SW480 (cell line): ENCODE measurements at places on chromosomes 7 and 10.

- DNase-seq: peak; percentile 91
These were observed 23.1 kb downstream of the KLF6 start for GRCh38 chr10:3761904-3762303.

DNA sequence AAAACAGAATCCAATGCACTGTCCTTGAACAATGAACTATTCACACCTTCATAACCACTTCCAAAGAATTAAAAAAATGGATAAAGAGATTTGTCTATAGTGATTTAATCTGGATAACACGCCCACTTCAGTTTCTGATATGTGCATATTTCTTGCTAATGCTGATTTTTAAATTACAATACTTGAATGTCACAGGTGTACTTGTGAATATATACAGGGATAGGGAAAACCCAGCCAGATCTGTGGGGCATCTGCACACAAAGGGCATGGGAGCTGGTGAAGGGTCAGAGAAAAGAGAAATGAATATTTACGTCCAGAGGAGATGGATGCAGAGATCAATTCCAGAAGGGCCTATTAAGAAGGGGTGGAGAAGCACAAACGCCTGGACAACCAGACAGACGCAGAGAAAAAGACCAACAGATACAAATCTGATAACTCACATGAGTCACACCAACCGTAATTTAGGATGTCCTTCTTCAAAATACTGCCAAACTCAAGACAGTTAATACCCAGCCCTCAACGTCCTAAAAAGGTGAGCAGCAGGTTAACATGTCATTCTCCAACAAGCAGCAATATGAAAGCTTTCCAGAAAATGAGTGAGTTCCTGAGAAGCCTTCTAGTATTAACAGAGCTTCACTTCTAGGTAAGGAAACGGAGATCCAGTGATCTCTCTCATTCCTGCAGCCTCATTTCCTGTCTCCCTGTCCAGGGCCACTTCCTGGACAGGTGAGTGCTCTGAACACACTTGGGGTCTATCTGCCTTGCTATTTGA is 41.9 kb downstream of the PIP4K2A start:
- DNase-seq: no peak

DNA sequence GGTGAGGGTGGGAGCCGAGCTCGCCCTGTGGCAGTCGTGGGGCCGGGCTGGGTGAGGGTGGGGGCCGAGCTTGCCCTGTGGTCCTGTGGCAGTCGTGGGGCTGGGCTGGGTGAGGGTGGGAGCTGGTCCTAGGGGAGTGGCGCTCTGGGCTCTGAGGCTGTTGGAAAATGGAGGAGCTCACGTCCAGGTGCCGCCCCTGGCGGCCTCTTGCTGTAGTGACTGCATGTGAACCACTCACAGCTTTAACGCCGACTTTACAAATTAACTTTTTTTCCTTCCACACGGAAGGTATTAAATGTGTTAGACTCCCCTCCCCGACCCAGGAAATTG is 312.6 kb downstream of the WDR37 start:
- peak; percentile 23 for DNase-seq

DNA sequence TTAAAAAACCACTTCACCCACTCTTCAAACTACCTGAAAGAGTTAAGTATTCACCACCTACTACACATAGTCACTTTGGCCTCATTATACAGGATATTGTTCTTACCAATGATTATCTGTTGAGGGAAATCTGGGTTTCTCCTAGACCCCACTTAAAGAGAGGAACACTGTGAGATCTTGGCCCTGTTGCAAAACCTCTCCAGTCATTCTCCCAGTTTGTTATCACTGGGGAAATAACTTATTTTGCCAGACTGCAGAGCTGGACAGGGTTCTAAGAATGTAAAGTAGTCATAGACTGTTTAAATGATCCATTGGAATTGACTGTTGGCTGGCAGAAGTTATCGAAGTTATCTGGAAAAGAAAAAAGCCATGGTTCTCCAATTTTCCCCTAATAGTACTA is 143.8 kb downstream of the HGF start:
- no peak for DNase-seq

DNA sequence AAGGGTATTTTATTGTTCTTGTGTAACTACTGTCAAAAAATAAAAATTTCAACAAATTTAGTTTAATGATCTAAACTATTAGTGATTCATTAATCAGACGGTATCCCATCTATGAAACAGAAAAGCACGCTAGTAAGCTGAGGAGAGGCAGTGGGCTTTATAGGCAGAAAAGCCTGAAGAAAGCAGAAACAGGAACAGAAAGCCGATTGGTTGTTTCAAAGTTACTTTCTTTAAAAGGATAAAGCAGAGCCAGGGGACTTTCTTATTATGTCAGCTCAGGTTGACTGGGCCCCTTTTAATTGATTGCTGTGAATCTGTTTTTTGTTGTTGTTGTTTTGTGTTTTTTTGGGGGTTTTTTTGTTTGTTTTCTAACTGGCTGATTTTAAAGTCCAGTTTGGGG is 105.5 kb downstream of the TES start:
- DNase-seq: no peak

DNA sequence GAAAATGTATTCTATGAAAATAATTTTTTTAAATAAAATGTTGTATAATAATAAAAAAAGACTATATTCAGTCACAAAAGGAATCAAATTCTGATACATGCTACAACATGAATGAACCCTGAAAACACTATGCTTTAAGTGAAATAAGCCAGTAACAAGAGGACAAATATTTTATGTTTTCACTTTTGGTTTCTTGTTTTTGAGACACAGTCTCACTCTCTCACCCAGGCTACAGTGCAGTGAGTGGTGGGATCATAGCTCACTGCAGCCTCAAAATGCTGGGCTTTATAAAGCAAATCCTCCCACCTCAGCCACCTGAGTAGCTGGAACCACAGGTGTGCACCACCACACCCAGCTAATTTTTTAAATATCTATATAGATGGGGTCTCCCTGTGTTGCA is 64.2 kb downstream of the CNOT4 start:
- DNase-seq: no peak

DNA sequence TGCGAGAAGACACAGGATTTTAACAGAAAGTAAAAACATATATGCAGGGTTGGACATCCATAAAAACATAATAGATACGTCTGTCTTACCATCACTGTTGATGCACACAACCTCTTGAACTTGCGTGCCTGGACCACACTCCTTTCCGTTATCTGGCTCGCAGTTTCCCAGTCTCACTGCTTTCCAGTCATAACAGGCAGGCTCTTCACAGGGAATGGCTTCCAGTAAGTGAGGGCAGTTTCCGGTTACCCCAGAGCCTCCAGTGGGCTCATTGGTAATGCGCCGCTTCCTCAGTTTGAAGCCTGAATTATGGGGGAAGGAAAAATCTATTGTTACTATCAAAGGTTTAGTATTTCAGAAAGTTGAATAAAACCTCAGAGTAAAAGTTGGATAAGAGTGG is 290.7 kb downstream of the THSD7A start:
- DNase-seq: no peak

DNA sequence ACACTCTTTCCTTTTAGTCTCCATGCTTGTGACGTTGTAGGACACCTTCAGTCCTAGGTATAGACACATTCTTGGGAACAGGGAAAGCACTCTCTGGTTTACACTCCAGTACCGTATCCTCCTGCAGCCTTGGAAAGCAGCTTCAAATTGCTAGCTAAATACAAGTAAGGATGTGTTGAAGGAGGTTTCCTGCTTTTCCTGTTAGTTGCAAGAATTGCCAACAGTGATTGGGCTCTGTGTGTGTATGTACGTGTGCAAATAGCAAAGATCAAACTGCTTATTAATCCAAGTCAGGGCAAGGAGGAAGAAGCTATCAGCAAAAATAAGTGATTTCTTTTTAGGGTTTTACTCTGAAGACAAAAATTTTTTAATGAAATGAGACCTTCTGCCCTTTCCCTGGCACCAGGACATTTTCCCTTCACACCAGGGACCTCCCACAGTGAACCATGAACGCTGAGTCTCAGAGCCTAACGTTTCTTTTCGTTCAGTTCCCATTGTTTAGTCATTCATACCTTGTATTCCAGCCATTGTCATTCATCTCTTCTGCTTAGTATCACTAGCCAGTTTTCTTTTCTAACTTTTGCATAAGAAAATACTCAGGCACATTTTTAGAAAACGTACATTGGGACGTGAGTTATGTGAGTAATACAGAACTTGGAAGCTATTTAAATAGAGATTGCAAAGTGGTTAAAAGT is 36.9 kb upstream of the AUTS2 start:
- DNase-seq: no peak

GRCh38 chr7:28075674-28076358 is 104.8 kb downstream of the JAZF1 start:
- DNase-seq: no peak

DNA sequence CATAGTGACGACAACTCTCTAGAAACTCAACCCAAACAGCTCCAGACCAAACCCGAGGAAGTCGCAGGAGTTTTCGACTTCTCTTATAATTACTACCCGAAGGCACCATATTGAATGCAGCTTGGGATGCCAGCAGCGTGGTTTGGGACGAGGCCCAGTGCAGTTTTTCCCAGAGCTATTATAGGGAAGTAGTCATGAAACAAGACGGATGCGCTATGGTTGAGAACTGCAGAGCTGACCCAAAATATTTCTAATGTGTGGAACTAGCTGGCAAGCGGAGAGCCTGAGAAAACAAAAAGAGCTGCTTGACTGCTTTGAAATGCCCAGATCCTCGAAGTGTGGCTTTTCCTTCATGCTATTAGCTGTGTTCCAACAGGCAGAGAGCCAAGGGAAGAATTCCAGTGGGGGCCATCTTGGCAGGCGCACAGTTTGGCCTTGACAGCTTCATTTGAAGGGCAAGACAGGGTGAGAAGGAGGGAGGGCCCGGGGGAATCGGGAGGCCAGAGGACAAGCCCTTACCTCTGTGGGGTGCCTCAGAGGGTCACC is 122.7 kb downstream of the CUL2 start:
- DNase-seq: no peak

DNA sequence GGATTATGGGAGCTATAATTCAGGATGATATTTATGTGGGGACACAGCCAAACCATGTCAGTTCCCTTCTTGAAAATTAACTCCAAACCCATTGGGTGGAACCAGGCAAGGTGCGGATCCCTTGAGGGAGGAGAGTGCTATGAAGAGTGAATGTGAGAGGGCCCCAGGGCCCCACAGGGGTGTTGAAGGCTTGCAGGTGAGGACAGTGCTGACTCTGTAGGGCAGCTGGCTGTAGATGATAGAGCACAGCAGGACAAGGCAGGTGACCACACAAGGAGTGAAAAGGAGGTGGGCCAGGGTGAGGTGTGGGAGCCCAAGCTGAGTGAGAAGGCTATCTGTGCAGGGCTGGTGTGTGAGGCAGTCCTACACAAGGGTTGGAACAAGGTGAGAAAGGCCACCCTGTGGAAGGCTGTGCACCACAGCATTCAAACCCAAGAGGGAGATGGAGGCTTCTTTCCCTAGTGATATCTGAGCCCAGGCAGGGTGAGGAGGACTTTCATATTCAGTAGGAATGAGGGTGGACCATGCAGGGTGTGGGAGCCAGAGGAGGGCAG is 746.0 kb upstream of the CELF2 start:
- no peak for DNase-seq

DNA sequence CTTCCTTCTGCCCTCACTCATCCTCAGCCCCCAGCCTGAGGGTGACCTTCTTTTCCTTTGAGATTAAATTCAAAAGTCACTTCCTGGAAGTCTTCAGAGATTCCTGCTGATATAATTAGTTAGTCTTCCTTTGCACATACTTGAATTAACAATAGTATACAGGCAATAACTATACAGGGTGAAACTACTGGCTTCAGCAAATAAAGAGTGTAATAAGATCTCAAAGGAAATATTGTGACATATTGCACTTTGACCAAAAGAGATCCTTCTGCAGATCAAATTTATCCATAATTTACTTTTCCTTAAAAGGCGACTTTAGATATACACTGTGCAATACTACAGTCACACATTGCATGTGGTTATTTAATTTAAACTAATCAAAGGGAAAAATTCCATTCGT is 123.8 kb downstream of the SEMA3A start:
- no peak for DNase-seq

DNA sequence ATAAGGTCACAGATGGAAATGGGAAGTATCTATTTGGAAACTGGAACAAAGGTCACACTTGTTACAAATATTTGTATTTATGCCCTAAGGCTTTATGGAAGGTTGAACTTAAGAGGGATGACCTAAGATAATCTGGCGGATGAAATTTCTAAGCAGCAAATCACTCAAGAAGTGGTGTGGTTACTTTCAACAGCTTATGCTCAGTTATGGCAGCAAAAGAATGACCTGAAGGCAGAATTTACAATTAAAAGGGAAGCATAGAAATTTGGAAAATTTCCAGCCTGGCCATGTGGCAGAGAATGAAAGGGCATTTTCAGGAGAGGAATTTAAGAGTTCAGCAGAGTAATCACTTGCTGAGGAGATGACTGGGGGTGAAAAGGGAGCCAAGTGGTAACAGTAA is 95.8 kb upstream of the TNS3 start:
- no peak for DNase-seq
